ENCODE measurements at places on chromosomes 12 and 14.

DNA sequence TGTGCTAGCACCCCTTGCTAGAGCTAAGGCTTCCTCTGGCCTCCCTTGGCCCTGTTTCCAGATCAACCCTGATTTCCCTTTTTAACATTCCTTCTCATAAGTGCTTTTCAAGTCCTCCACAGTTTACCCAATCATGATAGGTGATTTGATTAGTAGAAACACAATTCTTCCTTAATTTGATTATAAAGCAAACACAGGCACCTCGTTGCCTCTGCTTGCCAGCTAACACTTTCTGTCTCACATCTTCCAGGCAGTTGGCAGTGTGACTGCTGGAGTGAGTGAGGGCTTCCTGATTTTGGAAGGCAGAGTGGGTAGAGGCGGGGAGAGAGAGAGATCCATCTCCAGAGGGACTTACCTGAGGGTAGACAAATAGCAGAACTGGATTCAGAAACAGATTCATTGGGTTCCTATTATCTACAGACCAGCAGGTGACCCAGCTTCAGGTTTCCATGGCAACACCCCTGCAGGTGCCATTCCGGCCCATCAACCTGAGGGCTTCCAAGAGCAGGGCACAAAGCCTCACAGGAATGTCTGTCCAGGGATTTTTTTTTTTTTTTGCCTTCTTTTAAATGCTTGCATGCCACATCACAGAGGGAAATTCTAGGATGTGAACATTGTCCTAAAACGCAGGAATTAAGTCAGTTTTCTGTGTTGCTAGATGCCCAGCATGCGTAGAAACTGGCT is 77.7 kb downstream of the PLXNC1 start:
- no peak for DNase-seq

DNA sequence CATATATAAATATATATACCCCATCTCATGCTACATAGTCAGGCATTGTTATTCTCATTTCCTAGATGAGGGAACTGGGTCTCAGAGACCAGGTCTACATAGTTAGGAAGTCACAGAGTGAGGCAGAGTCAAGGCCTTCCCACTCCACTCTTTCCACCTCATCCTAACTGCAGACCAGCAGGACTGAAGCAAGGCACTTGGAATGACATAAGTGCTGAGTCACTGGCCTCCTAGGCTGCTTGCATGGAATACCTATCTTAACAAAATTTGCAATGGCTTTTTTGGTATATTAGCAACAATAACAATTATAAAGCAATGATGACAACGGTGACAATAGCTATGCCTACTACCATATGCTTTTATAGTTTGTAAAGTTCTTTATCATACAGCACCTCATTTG is 5.4 kb upstream of the ANO4 start:
- DNase-seq, result no peak

- DNase-seq, result no peak
Measured at GRCh38 chr14:103949131-103949790, 6.9 kb upstream of the RD3L start.

GRCh38 chr14:40955131-40955505 is 651.6 kb upstream of the LRFN5 start:
- DNase-seq, result no peak

DNA sequence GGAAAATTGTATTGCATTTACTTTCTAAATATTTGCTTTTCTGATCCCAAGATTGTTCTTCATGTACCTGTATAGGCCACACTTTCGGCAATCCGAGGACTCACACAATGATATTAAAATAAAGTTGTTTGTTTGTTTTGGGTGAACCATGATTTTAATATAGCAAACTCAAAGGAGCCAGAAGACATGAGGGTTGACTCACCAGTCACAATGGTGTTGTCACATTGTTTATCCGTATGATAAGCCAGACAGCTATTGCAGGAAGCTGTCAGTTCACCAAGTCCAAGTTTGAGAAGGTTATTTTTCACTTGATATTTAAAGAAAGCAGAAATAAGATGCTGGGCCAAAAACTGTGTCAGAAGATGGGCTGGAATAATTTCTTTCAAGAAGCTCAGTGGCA is 67.1 kb upstream of the CPM start:
- DNase-seq, result no peak

DNA sequence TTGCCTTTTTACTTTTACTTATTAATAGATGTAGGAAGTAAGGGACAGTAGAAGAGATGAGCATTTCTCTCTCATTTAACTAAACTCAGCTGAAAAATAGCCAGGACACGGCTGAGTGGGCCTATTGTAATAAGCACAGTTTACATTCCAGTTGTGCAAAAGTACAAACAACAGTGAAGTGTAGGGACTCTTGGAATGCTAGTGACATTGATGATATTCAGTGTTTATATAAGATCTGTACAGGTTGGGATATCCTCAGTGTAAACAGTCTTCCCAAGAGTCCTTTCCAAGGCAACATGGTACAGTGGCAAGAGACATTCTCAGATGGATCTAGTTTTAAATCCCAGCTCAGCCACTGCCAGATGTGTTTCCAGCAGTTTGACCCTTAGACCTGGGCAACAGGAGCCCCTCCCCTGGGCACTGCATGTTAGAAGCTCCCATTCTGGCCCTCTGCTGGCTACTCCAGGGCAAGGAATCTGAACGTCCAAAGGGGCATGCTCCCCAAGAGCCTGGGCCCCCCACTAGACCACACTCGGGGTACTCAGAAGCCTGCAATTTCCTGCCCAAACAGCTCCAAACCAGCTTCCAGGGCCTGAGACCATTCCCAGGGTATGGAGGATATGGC is 55.3 kb downstream of the STAB2 start:
- no peak for DNase-seq

- DNase-seq, result no peak
Measured at GRCh38 chr12:59803735-59804134, 207.9 kb downstream of the SLC16A7 start.

DNA sequence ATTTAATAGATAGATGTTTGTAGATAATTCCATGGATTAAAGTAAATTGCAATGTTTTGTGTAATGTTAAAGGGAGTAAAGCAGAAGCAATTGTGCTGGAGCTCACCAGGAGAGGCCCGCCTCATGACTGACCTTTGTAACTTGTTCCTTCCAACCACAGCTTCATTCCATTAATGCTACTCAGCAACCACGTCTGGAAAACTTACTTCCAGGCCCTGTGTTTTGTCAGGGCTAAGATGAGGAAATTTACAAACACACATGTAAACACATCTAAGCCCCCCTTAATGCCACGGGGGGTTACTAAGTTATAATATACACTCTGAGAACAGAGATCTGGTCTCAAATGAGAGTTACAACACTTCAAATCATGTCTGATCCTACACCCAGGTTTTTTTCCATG is 12.4 kb downstream of the LUM start:
- no peak for DNase-seq

GRCh38 chr12:8033153-8034044 is 883 bp downstream of the FOXJ2 start:
- peak; percentile 69 for DNase-seq

All from activated T-cell treated with anti-CD3 and anti-CD28 coated beads, Interleukin-2, amount 50 U/mL, for 24 hours (primary cell).